Fibroblast of villous mesenchyme (primary cell): ENCODE measurements at places on chromosomes 16 and 17. TPM values are rescaled to one million over a fixed set of nuclear protein-coding genes. Genes with fewer than 3 reads are reported as not detected.

DNA sequence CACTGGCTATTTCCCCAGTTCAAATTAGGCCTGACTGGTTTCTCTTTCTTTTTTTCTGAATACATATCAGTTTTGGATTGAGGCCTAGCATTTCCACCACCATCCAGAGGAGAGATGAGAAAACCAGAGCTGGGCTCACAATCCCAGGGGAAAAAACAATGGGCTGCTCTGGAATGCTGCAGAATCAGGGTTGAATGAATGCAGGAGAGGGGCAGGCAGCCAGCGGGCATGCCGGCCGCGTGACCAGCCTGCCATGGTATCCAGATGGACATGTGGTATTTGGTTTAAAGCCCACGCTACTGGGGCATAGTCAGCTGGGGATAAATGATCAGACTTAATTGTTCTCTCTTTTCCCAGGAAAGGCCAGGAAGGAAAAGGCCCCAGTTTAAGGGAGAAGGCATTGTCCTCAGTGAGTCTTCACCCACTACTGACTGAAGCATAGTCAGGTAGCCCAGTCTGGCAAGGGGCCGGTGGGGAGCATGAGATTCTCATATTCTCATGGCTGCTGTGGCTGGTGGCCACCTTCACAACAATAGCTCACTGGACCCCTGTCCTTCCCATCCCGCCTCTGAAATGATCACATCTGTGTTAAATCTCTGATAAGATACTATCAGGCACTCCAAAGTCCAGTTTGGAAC lies 38.7 kb upstream of the RHOT1 start:
- DNase-seq, result no peak

DNA sequence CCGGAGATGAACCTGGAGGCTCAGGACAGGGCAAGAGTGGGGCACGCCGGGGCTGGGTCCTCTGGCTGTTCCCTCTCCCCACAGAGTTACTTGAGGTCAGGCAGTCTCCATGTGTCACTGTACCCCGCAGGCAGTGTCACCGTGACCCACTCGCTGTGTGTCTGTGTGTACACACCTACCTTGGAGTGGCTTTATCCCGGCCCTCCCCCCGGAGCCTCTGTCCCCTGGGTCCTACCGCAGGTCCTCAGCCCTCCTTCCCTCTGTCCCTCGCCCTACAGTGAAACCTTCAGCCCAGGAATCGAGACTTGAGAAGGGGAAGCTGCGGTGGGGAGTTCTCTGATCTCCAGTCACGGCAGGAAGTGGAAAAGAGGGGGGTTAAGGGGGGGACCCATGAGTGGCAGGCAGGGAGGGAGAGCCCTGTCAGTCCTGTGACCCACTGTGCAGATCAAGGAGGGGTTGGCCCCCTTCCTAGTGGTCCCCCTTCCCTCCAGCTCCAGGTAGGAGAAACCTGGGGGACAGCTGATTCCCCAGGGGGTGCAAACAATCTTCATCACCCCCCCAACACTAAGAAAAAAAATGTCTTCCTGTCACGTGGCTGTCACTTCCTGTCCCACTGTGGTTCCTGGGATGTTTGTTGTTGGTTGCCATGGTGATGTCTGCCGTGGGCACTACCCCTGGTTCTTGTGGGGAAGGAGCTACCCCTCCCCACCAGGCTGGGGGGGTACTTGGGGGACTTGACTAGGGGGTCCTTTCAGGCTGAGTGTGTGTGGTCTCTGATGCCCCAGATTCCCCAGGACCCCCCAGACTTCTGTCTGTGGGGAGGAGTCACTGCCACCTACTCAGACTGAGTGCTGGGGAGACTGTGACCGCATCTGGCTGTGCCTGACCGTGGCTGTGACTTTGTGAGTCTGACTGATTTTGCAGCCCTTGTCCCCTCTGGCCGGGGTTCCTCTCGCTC lies 13.7 kb downstream of the RARA start:
- peak; percentile 72 for DNase-seq

DNA sequence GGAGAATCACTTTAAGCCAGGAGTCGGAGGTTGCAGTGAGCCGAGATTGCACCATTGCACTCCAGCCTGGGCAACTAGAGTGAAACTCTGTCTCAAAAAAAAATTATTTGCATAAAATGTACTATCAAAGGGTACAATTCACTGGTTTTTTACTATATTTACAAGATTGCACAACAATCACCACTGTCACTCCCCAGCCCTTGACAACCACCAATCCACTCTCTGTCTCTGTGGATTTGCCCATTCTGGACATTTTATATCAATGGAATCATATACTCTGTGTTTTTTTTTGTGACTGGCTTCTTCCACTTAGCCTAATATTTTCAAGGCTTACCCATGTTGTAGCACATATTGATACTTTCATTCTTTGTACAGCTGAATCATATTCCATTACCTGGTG lies 18.8 kb downstream of the TBX2 start:
- DNase-seq, result no peak

TP53TG3B gene
- 0.32 TPM in 1 of 2 replicates, not detected in the other for total RNA-seq

SPHK1 gene
- total RNA-seq, result 47.5 and 121 TPM in 2 replicates

DNAAF8 gene
- total RNA-seq, result 1.3 and 1.7 TPM in 2 replicates

MYO15B gene
- 1.6 and 3.9 TPM in 2 replicates for total RNA-seq
